ENCODE measurements at places on chromosomes 5 and 9.

DNA sequence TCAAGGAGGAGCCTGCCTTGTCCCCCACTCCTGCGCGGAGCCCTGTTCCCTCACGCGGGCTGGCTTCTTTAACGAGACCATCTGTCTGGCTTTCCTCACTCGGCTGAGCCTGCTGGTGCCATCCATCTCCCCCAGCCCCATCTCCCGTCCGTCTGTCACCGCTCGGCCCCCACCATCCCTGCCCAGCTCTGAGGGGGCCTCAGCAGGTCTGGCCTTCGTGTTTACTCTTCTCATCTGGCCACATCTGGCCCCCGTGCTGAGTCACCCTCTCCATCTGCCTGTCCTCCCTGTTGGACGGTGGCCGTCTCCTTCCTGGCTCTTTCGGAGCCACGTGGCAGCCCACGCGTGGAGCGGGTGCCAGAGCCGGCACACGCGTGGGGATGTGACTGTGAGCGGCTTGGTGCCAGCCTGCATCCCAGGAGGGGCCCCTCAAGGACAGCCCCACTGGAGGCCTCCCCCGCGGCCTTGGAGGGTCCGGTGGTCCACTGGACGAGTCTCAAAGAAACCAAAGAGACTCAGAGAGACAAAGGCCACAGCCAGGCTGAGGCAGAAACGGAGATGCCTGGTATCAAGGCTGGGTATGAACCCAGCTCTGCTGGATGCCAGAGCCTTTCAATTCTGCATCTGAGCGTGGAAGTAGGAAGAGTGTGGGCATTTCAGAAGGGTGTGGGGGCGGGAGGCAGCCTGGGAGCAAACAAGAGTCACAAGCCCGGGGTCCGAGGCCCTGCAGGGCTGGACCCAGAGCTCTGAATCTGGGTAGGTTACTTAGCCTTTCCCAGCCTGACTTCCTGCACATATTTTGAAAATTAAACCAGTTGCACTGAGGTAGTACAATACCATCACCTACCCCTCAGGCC, 76.7 kb upstream of the UNC5A start:
- DNase-seq: no peak

DNA sequence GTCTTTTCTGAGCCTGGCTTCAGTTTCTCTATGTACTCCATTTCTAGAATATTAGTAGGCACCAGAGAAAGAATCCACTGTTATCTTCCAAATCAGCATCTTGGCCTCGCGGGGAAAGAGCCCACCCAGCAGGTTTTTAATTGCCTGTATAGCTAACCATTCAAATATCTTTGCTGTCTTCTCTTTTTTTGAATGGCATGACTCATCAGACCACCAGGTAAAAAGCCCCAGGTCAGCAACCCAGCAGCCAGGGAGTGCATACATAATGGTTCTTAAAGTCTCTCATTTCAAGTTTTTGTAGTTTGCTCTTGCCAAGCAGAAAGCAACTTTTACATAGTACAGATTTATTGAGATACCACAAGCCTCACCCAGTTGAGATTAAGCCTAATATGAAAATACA, 50.7 kb downstream of the TMEM167A start:
- no peak for DNase-seq

DNA sequence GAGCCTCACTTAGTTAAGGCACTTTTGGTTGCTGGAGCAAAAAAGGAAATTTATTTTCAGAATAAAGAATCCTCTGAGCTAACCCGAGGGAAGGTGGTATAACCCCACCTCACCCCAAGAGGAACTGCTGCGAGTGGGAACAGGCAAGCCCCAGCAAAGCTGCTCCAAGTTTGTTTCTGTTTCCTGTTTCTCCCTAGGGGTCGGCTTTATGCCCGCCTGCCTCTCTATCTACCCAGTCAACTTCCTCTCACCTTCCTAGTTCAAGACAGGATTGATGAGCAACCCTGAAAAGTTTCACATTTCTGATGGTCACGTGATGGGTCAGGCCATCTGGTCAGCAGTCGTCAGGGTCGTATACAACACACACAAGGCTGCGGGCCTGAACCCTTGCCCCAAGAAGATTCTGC, 31.1 kb downstream of the TRIO start:
- peak; percentile 22 for DNase-seq

DNA sequence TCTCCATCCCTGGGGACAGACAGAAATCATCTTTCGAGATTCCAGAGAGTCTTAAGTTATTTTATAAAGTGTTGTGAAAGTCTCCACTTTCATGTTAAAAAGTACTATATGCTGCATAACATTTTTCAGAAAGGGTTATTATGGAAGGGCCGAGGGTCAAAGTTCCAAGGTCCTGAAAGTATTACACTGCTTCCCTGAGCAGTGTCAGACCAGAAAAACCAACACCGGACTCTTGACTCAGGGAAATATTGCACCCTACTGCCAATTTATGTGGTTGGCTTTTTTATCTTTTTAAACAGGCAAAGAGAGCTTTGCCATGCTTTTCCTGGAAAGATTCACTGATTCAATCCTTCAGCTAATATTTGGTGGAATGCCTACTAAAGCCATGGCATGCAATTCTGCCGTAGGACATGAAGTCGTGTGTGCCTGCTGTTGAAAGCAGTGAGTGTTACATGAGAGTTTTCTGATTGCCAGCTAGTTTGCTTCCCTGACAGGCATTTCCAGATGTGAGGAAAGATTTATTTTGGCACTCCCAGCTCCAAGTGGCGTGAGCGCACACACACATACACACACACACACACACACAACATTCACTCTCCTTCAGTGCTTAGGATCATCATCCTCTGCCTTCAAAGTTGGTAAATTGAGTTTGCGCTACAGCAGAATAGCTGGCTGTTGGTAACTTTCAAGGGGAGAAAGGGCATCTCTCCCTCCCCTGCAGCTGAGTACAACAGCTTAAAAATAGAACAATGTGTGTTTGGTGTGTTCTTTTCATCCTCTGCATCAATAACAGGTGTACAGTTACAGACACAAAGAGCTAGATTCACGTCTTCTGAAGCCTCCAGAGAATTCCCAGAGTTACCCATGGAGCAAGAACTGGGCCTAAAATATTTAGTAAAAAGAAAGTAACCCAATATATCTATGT, 45.6 kb downstream of the SLC1A3 start:
- no peak for DNase-seq

DNA sequence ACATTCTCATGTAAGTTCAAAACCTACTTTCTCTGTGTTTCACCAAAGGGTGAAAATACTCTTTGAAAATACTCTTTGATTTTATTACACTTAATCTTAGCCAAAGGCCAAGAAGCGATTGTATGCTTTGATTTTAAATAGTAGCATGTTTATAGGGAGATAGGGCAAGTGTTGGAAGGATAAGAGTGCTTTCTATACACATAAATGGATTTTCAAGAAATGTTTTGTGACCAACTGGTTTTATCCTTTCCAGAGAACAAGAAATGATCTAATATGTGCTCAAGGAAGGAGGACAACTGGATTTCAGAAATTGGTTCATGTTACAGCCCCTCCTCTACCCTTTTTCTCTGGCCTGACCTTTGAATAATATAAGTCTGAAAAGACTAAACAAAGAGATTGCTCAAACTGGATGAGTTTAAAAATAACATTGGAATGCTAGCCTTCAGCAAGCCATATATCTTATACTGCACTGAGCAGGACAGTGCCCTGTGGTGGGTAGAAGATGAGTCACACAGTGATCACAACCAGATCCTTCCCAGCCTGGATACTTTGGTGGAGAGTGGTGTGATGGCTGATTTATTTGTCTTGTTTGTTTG, 13.1 kb downstream of the PALM2AKAP2 start:
- no peak for DNase-seq

GRCh38 chr9:31153250-31153840, 1231.1 kb upstream of the ACO1 start:
- DNase-seq: no peak

- no peak for DNase-seq
These were observed 23.3 kb upstream of the TRMT10B start for GRCh38 chr9:37730256-37730655.

DNA sequence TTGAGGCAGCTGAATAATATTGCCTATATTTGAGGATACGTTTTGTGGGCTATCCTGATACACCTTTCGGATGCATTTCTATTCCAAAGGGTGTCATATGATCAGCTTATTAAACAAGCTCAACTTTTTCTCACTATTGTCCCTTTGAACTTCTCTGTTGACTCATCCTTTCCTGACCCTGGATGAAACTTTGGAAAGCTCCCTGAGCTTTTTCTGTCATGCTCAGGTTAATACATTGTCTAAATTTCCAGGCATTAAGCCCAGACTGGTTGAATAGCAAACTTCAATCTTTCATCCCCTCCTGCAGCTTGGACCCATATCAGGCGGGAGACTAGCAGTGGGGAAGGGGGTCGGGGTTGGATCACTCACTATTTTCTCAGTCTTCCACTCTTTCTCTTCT, 104.9 kb upstream of the PTPN3 start:
- DNase-seq: no peak

- DNase-seq: peak; percentile 45
These were observed 433.8 kb upstream of the CDH9 start for GRCh38 chr5:27472000-27472763.

DNA sequence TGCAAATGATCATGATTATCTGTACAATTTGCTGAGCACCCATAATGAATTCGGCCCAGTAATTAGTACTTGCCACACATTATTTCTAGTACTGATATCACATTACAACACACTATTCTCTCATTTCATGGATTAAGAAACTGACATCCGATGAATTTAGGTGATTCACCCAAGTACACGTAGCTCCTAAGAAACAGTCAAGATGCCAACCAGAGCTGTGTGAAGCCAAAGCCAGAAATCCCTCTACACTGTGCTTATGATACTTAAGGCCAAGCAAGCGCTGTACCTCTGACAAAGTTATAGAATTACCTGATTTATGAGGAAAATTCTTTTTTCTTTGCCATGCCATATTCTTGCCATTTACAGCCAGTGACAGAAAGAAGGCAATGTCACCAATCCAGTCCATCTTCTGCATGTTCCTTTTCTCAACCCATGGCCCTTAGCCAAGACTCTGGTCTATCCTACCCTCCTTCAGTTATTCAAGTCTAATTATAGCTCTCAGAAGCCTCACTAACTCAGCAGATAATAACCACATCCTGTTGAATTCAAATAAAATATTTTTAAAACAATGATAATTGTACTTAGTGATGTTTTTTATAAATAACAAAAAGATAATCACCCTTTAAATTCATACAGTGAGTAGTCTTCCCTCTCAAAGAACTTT, 74.3 kb upstream of the PTGER4 start:
- DNase-seq: no peak

GRCh38 chr5:132662925-132663770, 5.2 kb downstream of the IL13 start:
- DNase-seq: peak; percentile 68

DNA sequence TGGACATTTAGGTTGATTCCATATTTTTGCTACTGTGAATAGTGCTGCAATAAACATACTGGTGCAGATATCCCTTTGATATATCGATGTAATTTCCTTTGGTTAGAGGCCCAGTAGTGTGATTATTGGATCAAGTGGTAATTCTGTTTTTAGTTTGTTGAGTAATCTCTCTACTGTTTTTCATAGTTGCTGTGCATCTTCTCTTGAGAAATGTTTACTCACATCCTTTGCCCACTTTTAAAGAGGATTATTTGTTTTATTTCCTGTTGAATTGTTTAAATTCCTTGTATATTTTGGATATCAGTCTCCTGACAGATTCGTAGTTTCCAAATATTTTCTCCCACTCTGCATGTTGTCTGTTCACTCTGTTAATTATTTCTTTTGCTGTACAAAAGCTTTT, 352.6 kb upstream of the TARS1 start:
- DNase-seq: no peak

GRCh38 chr9:124511426-124511840, 4.2 kb upstream of the NR5A1 start:
- peak; percentile 45 for DNase-seq

DNA sequence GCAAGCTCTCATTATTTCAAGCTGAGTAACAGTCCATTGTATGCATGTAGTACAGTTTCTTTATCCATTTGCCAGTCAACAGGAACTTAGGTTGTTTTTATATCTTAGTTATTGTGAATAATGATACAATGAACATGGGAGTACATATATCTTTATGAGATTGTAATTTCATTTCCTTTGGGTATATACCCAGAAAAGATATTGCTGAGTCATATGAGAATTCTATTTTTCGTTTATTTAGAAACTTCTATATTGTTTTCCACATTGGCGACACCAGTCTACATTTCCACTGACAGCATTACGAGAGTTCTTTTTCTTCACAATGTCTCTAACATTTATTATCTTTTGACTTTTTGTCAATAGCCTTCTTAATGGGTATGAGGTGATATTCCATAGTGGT, 477.8 kb upstream of the PAPPA start:
- no peak for DNase-seq

GRCh38 chr5:113896789-113897188, 383.3 kb downstream of the YTHDC2 start:
- no peak for DNase-seq

GRCh38 chr5:132069561-132069960, 4.0 kb upstream of the CSF2 start:
- no peak for DNase-seq

- peak; percentile 74 for DNase-seq
These were observed 4.0 kb upstream of the TMEM250 start for GRCh38 chr9:136122425-136123383.

DNA sequence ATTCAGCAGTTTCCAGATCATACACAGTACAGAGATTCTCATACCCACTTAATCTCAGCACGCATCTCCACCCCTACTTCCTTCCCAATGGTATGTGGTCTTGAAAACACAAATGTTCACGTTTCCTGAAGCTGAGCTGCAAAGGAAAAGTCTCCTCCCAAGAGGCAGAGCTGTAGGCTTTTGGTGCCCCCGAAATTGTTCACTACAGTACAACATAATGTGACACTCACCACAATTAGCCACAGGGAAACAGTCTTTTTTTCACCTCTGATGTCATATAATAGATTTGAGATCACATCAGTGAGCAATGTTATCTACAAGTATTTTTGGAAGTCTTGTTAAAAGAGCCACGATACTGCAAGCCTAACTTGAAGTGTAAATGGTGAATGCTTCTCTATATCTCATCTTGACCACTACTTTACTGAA, 40.2 kb downstream of the NFIB start:
- no peak for DNase-seq

- DNase-seq: no peak
These were observed 79.4 kb downstream of the SPTLC1 start for GRCh38 chr9:92035687-92036410.

All from erythroblast (primary cell).